ENCODE measurements at places on chromosomes 3 and 15. TPM values are rescaled to one million over a fixed set of nuclear protein-coding genes. Genes with fewer than 3 reads are reported as not detected.

The PTX3 gene
- 1.2 TPM for total RNA-seq

- DNase-seq = no peak
Measured at GRCh38 chr3:101255441-101255840, 64.9 kb downstream of the IMPG2 start.

- no peak for DNase-seq
Measured at GRCh38 chr15:85600001-85600400, 194.7 kb downstream of the KLHL25 start.

GRCh38 chr15:82040390-82040789, 5.4 kb downstream of the MEX3B start:
- DNase-seq = no peak

GRCh38 chr15:48631176-48631770, 14.2 kb downstream of the FBN1 start:
- no peak for DNase-seq

DNA sequence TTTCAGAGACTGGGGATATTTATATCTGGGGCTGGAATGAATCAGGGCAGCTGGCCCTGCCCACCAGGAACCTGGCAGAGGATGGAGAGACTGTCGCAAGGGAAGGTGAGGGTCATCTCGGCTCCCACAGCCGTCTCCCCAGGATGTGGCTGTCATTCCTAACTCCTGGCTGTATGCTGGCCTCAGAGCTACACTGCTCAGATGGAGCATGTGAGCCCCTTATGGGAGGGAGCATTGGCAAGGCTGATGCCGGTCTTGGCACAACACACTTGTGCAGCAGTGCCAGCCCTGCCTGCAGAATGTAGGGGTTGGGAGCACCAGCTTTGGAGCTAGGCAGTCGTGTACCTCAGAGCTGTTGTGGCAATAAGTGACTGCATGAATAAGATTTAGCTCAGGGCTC, 5.2 kb downstream of the RCCD1 start:
- DNase-seq = no peak

DNA sequence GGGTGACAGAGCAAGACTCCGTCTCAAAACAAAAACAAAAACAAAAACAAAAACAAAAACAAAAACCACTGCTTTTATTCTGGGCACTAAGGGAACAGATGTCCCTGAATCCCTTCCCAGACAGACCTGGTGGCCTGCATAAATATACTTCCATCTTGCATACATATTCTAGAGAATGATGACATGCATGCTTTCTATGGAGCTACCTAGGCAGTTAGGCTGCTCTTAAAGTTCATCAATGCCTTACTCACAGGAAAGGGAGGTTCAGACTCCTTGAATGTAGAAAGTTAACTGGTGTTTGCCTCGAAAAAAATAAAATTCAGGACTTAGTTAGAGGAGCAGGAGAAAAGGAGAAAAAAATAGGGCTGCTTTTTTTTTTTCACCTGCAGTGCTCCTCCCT, 72.6 kb downstream of the C3orf38 start:
- DNase-seq = no peak

DNA sequence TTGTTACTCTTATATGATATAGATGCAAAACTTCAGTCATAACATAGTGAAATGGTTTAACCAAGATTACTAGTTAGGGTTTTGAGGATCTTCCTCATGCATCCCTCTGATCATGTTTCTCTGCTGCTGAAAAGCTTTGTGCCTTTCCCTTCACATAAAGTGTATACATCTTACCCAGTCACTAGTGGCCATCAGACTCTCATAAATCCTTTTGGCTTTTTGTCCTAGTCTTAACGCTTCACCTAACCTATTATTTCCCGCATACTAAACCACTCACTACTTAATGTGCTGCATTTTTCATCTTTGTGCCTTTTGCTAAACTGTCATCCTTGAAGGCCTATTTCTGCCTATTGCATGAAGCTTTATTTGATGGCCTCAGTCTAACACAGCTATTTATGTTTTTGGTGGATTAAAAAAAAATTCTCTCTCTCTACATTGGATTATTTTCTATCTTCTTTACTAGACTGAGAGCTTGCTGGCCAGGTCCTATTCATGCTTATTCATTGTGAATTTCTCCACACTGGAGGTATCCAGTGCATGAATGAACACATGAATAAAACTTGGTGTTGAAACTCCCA, 717.6 kb upstream of the GOLIM4 start:
- no peak for DNase-seq
